Stromal cell of bone marrow (primary cell): ENCODE measurements at places on chromosomes 3 and 15.
A peak's percentile ranks its signal among the peaks of the same experiment; 100 is the strongest.

DNA sequence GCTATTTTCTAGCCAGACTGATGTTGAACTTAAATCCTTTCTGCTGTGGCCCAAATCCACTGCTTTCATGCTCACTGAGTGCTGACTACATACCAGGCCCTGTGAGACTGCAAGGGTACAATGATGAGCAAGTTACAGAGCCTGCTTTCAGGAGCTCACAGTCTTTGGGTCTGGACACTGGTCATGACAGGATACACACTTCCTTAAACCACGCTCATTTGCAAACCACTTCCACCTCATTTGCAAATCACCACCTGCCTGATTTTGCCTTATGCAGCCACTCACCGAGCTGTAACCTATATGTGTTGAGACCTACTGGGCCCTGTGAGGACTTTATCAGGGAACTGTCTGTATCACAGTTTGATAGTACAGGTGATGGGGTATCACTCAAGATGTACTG lies 50.2 kb upstream of the LRRC58 start:
- DNase-seq: no peak

DNA sequence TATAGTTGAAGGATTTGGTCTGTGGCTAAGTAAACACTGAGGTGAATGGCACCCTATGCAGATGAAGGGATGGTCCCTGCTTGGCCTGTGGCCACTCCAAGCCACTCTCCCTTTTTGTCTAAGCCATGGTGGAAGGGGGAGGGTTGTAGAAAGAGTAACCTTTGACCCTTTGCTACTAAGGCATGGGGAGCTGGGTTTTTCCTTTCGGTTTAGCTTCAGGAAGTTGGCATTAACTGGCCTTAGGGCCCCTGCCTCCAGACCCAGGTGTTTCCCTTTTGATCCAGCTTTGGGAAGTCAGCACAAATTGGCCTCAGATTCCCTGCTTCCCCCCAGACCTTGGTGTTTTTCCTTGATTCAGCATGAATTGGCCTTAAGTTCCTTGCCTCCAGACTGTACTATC lies 49.5 kb downstream of the EFCAB12 start:
- no peak for DNase-seq

- no peak for DNase-seq
These were observed 11.5 kb upstream of the NEK10 start for GRCh38 chr3:27380433-27381357.

DNA sequence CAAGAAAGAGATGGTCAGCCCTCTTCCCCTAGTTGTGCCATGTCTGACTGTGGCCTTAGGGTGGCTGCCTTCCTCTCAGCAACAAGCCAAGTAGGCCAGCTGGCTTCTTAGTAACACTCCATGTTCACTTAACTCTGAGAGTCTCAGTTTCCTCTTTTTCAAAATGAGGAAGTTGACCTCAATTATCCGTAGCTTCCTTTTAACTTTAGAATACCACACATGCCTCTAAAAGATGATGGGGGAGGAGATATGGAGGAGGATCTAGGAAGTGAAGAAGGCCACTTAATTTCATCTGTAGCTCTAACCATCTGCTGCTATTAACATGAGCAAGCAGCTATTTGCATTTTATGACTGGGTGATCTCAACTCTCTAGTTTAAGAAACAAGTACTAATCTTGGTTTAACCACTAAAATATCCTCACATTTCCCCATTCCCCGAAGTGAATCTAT lies 32.9 kb downstream of the CD200R1L start:
- peak; percentile 29 for DNase-seq

DNA sequence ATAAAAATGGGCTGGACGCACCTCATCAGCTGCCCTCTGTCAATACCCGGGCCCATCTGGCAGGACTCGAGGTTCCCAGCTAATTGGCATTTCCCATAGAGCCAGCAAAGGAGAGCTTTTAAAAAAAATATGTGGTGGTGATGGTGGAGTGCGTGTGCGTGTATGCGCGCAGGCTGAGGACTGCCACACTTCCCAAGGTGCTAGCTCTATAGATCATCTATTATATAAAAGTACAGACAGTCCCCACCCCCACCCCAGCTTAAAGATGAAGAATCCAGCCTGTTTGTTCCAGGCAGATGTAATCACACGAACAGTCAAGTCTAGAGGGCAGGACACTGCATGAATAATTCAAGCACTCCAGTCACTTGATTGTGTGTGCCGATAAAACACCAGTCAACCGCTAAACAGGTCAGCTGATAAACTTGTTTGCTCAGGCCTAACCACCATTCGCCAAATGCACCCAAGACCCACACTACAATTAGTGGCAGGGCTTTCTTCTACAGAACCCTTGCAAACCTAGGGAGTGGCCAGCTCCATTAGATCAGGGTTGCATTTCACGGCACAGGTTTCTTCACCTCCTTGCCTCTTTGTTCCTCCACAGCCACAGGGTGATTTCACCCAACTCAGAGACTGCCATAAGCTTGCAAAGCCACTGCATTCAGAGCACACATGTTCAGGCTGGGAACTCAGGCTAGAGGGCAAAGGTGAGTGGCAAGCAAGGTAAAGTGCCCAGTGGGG lies 5.8 kb downstream of the TLE3 start:
- no peak for DNase-seq

DNA sequence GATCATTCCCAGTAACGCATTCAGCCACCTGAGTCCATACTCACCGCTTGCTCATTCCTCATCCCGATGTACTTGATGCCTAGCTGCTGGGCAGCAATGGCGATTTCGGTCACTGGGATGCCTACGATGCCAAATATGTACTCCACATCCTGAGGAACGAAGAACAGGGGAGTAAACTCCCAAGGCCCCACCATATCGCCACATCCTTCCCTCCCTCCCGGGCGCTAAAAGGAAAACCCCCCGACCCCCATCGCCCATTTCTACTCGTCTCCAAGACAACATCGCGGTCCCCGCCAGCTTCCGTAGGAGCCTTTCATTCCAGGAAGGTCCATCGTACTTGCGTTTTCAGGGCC lies 347 bp downstream of the HACL1 start:
- no peak for DNase-seq

- no peak for DNase-seq
These were observed 15.7 kb upstream of the CNTN4 start for GRCh38 chr3:2082871-2083480.

DNA sequence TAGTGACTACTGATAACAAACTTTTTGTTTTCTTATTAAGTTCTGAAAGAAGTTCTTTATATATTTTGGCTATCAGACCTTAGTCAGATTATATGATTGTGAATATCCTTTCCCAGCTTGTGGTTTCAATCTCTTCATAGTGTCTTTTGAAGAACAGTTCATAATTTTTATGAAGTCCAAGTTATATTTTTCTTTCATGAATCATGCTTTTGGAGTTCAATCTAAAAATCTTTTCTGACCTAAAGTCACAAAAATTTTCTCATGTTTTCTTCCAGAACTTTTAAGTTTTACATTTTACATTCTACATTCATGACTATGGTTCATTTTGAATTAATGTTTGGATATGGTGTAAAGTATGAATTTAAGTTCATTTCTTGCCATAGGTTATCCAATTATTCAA lies 34.2 kb upstream of the OCA2 start:
- DNase-seq: peak; percentile 17

- DNase-seq: no peak
These were observed 14.6 kb downstream of the CAPN7 start for GRCh38 chr3:15220661-15221060.

GRCh38 chr3:32780735-32781210 lies 37.0 kb upstream of the TRIM71 start:
- no peak for DNase-seq
